ENCODE measurements at places on chromosomes 7 and 10. TPM values are rescaled to one million over a fixed set of nuclear protein-coding genes. Genes with fewer than 3 reads are reported as not detected.

- no peak for DNase-seq
These were observed 60.8 kb downstream of the RHOBTB1 start for GRCh38 chr10:60883187-60883586.

DNA sequence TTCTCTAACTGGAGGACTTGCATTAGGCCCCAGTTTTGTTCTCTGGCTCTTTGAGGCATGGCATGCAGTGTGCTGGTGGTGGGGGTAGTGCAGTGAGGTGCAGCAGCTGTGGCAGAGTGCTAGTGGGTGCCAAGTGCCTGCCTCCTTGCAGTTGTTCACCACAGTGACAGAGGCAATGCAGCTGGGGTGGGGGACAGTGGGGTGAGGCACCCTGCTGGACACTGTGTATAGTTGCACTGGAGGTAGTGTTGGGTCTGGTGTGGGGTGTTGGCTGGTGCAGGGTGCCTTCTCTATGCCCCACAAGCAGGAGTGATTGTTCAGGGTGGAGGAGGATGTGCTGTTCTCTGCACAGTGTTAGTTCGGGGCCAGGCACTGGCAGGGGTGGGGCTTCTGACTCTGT lies 21.7 kb upstream of the KEL start:
- DNase-seq = no peak

DNA sequence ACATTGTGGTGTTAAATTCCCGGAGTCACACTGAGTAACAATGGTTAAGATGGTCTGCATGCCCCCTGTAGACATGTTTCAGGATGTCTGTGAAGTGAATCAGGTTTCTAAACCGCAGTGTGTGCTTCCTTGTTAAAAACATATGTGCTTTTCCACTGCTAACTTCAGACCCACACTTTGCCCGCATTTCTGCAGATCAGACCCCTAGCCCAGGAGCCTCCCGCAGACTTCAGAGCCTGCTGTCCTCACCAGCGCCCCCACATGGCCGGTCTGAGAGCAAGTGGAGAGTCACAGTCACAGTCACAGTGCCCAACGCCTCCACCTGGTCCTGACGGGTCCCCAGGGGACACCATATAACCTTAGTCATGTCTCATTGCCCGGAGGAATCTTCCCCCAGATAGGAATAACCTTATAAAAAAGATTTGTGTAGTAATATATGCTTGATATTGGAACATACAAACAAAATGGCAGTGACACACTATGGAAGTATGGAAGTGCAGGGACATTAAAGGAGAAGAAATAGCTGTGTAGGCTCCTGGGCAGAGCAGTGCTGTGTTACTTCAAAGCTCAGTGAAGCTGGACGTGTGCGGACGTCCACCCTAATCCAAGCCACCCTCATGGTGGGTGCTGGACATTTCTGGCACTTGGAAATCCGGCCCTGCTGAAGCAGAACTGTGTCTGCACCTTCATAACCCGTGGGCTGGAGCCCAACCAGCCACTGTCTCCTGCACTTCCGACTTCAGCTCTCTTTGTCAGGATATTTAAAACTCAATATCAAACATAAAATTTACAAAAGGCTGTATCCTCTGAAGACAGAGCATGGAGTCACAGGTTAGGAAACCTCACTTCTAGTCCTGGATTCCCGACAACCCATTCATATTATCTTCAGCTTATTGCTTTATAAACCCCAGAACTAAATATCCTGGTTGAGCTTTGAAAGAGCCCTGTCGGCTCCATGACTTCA lies 29.0 kb downstream of the GSTO2 start:
- no peak for DNase-seq

DNA sequence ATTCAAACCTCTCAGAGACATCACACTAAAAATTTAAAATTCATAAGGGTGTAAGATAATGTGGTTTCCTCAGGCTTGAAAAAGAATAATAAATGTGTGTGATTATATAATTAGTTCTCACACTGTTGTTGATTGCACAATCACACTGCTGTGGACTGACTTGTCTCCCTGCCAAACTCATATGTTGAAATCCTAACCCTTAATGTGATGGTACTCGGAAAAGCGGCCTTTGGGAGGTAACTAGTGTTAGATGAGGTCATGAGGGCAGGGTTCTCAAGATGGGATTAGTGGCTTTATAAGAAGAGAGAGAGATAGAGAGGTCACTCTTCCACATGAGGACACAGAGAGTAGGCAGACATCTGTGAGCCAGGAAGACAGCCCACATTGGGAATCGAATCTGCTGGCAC lies 128.5 kb upstream of the COL1A2 start:
- no peak for DNase-seq

Gene SFRP5
- total RNA-seq = 0.70 TPM

Gene DGKI
- total RNA-seq = 1.0 TPM
